Stimulated activated CD8-positive, alpha-beta memory T cell treated with anti-CD3 and anti-CD28 coated beads, Interleukin-15, amount 100 ng/mL, for 24 hours (primary cell): ENCODE measurements at places on chromosomes 2 and 18.

GRCh38 chr2:7264791-7265190, 347.6 kb downstream of the RNF144A start:
- no peak for DNase-seq

DNA sequence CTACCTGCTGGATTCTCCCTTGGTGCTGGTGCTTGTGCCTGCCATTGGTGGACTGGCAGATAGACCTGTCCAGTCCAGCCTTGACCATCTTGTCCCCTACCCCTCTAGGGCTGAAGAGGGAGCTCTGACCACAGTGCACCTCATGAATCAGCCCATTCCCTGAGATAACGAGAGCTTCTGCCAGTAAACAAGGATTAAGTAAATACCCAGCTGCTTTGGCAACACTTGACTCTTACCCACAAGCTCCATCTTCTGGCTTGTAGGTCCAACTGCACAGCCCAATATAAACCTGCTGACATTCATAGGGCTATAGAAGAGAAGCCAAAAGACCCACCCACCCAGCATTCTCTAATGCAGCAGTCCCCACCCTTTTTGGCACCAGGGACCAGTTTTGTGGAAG, 186.4 kb downstream of the PIK3C3 start:
- no peak for DNase-seq

DNA sequence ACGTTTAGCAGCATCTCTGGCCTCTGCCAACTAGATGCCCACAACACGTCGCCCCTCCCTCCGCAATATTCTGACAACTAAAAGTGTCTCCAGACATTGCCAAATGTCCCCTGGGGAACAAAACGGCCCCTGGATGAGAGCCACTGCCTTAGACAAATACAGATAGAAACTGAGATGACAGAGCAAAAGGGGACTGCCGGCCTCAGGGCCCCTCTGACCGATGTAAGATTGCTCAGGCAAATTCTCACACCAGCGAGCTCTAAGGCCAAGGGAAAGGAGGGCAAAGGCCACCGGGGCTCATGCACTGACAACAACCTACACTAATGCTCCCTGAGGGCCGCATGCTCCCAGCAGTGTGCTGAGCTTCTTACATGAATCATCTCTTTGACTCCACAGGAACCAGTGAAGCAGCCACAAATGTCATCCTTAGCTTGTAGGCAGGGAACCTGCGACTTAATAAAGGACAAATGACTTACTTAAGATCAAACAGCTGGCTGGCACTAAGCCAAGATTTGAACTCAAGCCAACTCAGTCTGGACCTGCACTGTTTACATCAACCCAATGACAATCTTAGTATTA, 228.5 kb downstream of the TTC32 start:
- no peak for DNase-seq

- no peak for DNase-seq
Observed at GRCh38 chr2:60333264-60333663, 220.2 kb downstream of the BCL11A start.

DNA sequence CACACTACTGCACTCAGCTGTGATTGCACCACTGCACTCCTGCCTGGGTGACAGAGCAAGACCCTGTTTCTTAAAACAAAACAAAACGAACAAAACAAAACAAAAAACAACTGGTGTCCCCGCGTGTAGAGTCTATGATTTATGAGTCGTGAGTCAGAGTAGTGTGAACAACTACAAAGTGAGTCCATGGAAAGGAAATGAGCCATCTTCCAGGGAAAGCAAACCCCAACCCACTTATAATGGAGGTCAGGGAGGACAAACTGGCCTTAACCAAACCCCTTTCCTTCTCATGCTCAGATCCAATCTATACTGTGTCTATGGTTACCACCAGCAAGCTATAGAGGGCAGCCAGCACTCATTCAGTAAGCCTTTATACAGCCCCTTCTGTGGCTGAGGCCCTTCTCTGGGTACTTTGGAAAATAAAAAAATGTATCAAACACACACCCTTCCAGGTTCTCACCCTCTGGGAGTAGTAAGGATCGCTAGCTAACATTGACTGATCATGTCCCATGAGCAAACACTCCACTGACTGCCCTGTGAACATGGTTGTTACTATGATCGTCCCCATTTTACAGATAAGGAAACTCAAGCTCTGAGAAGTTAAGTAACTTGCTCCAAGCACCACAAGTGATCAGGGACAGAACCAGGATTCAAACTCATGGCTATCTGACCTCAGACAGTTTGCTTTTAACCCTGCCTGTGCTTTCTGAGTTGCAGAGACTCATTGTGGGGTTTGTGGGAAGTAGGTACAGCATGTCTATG, 24.7 kb upstream of the COLEC12 start:
- DNase-seq: no peak

GRCh38 chr2:200862532-200863000, 1.9 kb downstream of the CLK1 start:
- DNase-seq: no peak

DNA sequence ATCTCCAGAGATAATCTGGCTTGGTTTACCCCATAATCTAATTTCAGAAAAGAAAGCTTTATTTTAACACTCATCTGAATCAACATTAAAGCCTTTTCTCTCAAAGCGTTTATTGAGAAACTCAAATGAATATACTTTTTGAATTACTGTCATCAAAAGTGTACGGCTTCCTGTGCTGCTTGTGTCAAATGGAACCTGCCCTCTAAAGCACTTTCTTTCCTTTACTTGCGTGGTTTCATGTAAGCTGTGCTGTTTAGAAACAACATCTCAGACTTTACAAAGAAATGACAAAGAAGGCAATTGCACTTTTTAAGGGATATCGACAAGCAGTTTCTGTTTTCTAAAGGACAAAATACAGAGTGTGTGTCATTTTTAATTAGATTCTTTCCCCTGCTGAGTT, 35.1 kb downstream of the CYBRD1 start:
- DNase-seq: no peak

DNA sequence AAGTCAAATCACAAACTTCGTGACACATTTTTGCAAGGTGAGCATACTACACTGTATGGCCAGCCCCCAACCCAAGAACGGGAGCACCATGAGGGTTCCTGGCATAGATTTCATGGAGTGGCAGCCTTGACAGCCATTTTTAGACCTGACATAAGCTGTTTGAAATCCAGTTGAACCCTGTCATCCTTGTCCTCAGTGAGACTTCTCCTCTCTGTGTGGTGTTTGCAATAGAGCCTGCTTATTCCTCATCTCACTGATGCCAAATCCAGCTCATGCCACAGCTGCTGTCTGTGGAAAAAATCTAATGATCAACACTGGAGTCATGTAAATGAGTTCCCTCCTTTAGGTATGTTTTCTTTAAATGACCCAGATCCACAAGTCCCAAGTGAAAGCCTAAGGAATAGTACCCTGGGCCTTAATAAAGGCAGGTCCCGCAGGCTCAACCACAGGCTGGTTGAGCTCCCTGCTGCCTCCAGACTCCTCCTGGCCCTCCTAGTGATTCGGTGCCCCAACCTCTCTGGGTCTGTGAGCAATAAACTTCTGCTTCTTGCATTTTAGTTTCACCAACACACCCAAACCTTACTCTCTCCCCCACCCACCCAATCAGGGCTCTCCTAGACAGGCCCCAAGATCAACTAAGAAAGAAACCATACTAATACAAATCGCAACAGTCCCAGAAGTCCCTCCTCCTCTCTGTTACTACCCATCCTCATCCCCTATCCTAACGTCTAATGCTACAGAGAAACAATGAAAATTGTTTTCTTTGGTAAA, 8.4 kb upstream of the CREG2 start:
- DNase-seq: no peak

- no peak for DNase-seq
Observed at GRCh38 chr18:76463358-76463757, 31.7 kb downstream of the ZNF516 start.

GRCh38 chr2:71526975-71527374, 73.6 kb downstream of the DYSF start:
- DNase-seq: no peak

DNA sequence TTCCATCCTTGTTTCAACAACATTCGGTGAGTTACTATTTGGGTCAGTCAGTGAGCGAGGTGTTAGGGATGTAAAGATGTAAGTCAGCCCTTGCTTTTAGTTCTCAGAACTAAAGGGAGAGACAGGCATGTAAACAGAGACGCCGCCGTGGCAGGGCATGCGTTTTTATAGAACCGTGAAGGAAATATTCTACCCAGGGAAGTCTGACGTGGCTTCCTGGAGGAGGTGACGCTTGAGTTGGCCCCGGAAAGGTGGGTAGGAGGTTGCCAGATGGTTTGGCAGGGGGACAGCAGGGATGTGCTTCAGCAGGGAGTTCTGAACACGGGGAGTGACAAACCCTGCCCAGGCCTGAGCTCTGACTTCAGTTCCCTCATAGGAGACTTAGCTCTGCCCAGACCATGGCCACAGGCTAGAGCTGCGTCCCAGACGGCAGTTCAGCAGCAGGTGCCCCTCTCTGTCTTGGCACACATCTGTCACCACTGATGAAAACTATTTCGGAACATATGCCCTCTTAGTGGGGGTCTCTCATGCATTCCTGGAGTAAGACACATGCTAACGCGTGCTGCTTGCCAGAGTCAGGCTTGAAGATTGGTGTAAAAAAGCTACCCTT, 23.4 kb upstream of the RPL31 start:
- no peak for DNase-seq

DNA sequence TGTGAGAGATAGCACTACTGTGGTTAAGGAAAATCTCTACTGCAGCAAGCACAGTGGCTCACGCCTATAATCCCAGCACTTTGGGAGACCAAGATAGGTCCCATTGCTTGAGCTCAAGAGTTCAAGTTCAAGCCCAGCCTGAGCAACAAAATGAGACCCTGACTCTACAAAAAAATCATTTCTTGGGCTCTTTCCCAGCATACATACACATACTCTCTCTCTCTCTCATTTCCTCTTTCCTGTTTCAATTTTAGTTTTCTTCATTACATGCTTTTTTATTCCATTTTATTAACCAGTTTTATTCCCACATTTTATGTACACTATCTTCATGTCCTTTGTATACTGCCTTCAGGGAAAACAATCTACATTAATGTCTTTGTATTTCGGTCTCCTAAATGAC, 14.6 kb downstream of the WDR33 start:
- DNase-seq: no peak

DNA sequence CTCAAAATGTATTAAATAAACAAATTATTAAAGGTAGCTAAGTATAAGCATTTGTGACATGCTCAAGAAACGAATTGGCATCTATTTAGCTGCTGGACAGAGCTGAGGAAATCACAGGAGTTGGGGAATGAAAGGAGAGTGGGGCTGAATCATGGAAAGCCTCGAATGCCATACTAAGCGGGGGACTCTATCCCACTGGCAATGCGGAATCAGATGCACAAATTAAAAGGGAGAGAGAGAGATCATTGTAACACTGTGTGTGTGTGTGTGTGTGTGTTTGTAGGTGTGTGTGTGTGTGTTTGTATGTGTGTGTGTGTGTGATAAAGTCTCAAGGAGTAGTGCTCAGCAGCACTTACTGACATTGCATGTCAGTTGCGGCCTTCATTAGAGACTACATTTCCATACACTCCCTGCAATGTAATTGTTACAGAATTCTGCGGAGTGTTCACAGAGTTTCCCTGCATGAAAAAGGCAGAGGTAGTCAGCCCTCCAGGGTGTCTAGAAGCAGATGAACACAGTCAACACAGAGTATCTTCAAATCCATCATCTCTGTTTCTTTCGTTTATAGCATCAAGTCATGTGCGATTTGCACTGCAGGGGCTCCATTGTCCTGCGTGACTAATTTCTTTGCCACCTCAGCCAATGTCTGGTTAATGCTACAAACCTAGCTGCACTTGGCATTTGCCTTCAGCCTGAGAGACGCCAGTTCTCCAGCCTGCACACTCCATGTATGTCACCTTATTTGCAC, 111.7 kb upstream of the CYRIA start:
- DNase-seq: no peak

DNA sequence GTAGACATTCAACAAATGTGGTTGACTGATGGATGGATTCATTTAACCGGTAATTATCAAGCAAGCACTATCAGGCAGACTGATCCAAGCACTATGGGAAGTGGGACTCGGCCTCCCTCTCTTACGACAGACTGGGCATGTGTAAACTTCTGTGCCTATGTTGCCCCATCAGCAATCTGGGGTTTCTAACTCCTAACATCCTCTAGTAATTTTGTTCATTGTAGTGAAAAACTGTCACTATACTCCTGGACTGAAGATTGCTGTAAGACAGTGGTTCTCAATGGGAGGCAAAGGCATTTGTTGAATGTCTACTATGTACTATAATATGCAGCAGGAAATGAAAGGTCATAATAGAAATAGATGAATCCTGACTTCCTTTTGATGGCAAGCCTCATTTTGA, 51.2 kb upstream of the CREB1 start:
- DNase-seq: no peak

- DNase-seq: no peak
Observed at GRCh38 chr18:45026162-45026561, 345.5 kb downstream of the SETBP1 start.

DNA sequence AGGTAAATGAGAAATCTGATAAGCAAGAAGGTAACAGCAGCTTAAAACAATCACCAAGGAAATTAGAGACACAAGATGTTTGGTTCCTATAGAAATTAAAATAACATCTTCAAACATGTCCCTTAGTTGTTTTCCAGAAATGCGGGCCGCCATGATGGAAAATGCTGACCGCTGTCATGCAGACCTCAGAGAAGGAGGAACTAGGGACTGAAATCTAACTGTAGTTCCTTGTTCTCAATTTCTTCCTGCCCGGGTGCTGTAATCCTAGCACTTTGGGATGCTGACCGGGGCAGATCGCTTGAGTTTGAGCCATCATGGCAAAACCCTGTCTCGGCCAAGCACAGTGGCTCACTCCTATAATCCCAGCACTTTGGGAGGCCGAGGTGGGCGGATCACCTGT, 51.1 kb downstream of the TEX51 start:
- no peak for DNase-seq

DNA sequence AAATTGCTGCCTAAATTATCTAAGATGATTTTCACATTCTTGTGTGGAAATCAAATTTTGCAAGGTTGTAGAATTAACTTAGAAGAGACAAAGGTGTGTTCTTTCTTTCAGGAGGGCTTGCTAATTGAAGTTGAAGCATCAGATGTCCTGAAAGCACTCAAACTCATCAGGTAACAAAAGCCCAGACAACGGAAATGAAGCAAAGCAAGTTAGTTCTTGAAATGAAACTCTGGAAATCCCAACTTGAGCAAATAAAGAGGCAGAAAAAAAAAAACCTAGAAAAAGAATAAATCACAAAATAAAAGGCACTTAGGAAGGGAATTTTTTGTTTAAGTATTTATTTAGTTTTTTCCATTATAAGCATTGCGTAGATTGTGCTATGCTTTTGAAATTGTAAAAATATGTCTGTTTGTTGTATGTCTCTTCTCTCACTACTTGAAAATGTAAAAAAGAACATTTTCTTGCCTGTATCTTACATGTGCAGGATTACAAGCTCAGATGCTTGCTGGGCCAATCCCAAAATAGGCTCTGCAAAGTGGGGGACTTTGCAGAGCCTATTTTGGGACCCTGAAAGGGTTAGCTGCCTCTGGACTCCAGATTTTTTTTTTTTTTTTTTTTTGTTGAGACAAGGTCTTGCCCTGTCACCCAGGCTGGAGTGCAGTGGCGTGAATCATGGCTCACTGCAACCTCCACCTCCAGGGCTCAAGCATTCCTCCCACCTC, 46.7 kb downstream of the FAM161A start:
- no peak for DNase-seq

- no peak for DNase-seq
Observed at GRCh38 chr18:9150121-9150520, 13.5 kb downstream of the ANKRD12 start.
